ENCODE measurements at places on chromosomes 5 and 9.

GRCh38 chr5:175027390-175027789 lies 303.0 kb downstream of the MSX2 start:
- DNase-seq, result no peak

DNA sequence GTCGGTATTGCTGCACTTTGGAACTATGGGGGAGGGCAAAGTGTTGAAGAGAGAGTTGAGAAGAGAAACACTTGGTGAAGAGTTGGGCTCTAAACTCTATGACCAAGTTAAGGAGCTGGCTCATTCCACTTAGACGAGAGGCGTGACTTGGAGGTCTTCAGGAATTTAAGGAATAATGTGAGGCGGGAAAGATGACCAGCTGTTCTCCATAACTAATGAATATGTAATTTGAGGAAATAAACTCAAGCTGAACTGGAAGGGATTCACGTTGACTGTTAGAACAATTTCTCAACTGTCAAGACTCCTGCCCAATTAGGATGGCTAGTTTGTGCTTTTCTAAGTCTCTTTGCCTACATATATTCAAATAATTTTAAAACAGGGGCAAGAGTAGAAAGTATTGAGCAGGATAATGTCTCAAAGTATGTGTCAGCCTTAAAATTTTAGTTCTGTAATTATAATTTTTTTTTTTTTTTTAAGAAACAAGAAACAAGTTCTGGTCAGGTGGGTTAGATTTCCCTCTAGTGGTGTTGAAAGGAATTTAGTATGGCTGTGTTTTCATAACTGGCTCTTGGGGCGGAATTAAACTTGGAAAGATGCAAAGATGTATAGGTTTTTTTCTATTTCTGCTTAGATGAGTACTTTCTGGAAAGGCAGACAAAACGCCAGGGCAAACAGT lies 33.4 kb downstream of the TMEM252 start:
- DNase-seq, result peak; percentile 0

GRCh38 chr5:72110394-72111013 lies 3.2 kb downstream of the MAP1B start:
- no peak for DNase-seq

DNA sequence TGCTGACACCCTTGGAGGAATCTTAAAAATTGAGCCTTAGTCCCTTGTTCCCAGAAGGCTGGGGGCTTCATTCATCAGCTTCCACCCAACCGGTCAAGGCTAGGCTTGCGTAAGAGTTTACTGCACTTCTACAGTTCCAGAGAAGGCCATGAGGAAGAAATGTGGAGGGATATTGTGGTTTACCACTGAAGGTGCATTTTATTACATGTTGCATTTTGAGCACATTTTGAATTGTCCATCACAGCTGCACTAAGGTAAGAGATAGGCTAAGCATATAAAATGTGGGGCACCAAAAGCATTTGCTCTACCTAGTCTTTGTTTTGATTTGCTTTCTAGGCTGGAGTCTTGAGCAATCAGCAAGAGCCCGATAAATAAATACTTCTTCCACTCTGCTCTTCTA lies 167.1 kb upstream of the PAPPA start:
- DNase-seq, result no peak

GRCh38 chr5:181045316-181045715 lies 5.2 kb downstream of the BTNL9 start:
- no peak for DNase-seq

GRCh38 chr5:170342153-170342725 lies 44.7 kb upstream of the LCP2 start:
- DNase-seq, result no peak

DNA sequence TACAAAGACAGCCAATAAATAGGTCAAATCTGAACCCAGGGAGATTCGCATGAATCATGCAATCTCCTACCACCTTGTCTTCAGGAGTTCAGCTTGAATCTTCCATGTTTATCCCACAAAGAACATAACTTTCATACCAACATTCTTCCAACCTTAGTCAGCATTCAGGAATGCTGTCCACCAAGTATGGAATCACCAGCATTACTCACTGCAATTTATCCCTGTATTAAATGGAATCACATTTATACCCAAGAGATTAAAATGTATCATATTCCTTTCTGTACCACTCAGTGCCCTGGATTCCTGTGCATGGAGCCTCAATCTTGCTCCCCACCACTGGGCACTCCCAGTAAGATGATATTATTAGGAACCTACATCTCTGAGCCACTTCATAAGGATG lies 162.6 kb downstream of the GLIS3 start:
- DNase-seq, result no peak

- no peak for DNase-seq
These were observed 94.4 kb upstream of the IER5L start for GRCh38 chr9:129272348-129273025.

DNA sequence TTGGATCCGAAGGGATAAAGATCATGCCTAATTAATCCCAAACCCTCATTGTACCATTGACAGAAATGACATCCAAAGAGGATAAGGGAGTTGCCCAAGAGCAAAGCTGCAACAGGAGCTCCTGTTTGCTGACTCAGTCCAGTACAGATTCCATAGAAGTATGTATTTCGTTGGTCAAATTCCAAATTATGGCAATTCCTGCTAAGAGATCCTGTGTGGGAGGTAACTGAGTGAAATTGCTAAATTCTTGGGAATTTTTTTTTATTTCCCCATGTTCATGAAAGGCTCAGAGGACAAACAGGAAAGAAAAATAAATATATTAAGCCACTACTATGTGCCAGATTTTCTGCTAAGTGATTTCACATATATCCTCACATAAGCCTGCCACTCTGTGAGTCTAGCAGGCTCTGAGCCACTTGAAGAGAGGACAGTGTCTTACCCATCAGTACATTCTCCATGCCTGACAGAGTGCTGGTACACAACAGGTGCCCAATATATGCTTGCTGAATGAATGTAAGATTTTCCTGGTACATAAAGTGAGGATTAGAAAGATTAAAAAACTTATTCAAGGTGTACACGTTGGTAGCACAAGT lies 132.7 kb downstream of the GLIS3 start:
- no peak for DNase-seq

GRCh38 chr5:2111569-2112105 lies 228.9 kb upstream of the IRX4 start:
- no peak for DNase-seq

- no peak for DNase-seq
These were observed 111.0 kb upstream of the SLC25A48 start for GRCh38 chr5:135723491-135723890.

DNA sequence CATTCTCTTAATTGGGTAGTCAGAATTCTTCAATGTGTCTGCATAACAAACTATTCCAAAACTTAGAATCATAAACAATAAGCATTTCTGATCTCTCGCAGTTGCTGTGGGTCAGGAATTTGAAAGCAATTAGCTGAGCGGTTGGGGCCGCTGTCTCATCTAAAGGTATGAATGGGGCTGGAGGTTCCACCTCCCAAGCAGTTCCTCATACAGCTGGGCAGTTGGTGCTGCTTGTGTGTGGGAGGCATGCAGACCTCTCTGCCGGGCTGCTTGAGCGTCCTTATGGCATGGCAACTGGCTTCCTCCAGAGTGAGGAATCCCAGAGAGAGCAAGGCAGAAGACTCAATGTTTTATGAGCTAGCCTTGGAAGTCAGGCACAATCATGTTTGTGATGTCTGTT lies 30.2 kb upstream of the SEMA4D start:
- DNase-seq, result no peak

DNA sequence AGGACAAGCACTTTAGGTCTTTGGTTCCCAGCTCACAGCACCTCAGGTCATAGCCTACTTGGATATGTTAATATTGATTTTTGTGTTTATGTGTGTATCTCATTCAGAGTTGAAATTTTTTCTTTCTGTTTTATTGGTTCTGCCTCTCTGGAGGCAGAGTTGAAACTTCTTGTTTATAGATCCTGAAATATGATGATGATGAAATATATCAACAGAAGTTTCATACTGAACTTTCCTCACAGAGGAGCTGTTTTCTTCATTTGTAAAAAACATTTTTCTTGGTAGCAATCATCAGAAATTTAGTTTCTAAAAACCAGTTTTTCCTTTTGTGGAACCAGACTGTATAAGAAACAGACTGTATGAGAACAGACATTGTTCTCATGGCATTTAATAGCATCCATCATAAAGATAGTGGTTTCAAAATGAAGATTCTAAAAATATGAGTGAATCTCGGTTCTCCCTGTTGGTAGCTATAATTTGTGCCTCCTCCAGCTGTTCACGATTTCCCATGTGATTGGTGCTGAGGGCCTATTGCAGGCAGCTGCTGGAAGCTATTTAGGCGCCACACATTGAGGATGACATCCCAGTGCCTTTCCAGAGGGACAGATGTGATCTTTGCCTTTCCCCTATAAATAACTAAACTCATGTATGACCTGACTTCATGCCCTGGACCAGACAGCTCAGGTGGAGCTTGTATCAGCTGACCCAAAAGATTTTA lies 39.5 kb upstream of the CFAP157 start:
- DNase-seq, result no peak

DNA sequence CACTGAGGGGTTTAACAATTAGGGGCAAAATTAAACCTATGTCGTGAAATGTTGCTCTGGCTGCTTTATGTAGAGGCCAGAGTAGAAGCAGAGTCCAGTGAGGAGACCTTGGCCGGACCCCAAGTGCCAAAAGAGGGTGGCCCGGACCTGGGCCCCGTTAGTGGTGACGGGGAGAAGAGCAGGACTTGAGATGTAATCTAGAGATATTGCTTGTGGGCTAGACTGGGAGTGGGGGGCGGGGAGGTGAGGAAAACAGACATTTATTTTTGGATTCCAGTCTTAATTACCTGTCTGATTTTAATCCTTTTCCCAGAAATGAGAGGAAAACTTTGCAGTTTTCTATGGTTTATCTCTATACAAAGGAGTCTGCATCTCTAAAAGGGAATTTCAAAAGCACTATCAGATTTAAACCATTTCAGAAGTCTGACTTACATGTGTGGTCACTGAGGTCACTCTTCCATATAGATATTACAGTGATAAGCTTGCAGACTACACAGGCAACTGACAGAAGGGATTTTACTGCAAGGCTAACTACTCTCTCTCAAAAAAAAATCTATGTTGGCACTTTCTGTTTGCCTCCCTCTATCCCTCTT lies 108.1 kb downstream of the MED27 start:
- no peak for DNase-seq

GRCh38 chr9:101333490-101333889 lies 51.3 kb downstream of the BAAT start:
- DNase-seq, result no peak

DNA sequence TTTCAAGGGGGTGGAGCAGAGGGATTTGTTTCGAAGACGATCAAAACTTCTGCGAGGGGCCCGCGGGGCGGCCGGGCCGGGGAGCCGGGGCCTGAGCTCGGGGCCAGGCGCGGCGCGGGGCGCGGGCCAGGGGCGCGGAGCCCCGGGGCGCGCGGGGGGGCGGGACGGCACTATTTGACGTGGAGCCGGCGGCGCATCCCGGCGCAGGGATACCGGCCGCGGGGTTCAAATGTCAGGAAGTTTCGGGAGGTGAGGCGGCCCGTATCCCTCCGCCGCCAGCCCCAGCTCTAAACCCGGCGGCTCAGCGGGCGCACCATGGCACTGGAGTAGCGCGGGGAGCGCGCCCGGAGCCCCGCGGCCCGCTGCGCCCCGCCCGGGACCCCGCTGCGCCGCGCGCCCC lies at the start of gene LMX1B:
Gene LMX1B (plus strand): TSS at position 278 of the 400 bp plus-strand sequence. CDS start 522 bp downstream, outside the sequence.
- peak; percentile 31 for DNase-seq

- no peak for DNase-seq
These were observed 18.8 kb downstream of the UBQLN1 start for GRCh38 chr9:83688921-83689320.

DNA sequence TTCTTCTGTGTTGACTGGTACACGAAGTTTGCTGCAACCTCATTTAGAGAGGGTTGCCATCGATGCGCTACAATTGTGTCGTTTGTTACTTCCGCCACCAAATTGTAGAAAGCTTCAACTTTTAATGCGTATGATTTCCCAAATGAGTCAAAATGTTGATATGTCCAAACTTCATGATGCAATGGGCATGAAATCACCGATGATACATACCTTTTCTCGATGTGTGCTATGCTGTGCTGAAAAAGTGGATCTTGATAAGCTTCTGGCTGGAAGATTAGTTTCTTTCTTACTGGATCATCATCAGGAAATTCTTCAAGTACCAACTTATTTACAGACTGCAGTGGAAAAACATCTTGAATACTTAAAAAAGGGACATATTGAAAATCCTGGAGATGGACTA lies 65.7 kb downstream of the TMEM38B start:
- DNase-seq, result no peak

DNA sequence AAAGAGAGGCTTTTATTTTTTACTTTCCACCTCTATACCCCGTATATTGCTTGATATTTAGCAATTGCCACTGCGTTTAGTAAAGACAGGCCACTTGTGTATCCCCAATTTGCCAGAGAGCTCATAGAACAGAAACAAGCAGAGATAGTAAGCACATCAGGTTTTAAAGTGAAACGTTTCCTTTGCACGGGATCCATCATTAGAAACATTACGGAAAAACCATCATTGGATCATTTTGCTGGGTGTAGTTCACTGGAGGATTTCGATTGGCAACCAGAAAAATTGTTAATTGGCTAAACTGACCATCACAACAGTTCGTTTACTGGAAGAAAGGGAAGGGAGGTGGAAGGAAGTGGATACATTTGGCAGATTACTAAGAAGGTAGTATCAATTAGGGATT lies 149.4 kb upstream of the STK32A start:
- no peak for DNase-seq

DNA sequence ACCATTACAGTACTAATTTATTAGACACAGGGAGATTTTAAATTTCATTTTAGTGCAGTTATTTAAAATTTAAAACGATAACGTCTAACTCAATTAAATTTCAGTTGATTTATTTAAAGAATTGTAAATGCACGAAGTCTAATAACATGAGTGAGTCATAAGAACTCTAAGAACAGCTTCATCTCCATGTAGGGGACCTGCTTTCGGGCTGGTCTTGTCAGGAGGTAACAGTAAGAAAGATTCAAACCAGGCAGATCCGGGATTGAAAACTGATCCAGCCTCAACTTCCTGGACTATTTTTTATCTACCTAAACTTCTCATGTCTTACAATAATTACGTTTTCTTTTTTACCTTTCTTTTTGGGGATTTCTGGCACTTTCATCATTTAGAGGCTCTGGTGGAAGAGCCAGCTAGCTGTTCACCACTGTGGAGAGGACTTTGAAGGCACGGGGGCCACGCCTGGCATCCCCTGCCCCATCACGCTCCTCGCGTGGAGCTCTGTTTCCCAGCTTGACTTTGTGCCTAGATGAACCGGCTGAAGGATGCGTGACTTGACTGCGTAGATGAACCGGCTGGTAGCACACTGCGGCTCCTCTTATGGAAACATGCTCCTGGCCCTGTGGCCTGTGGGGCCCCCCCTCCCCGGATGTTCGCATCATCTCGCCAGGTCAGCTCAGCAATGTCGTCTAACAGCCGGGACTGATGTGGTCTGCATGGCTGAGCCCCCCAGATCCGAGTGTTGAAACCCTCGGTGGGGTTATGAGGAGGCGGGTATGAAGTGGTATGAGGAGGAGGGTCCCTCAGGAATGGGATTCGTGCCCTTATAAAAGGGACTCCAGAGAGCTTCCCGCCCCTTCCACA lies 26.0 kb downstream of the NDUFS6 start:
- no peak for DNase-seq

- DNase-seq, result no peak
These were observed 144.5 kb upstream of the GPR151 start for GRCh38 chr5:146660376-146660960.

GRCh38 chr5:88658886-88659285 lies 224.1 kb downstream of the MEF2C start:
- DNase-seq, result no peak

- DNase-seq, result no peak
These were observed 13.7 kb downstream of the IRX4 start for GRCh38 chr5:1868886-1869475.

- DNase-seq, result no peak
These were observed 77.0 kb upstream of the COL5A1 start for GRCh38 chr9:134564431-134565170.
